Stimulated activated CD4-positive, alpha-beta T cell treated with anti-CD3 and anti-CD28 coated beads, TNF-alpha, amount 100 ng/mL, for 1 hour (primary cell): ENCODE measurements at places on chromosomes 11 and 22.

GRCh38 chr22:35316751-35317150 is 17.1 kb downstream of the TOM1 start:
- DNase-seq, result no peak

DNA sequence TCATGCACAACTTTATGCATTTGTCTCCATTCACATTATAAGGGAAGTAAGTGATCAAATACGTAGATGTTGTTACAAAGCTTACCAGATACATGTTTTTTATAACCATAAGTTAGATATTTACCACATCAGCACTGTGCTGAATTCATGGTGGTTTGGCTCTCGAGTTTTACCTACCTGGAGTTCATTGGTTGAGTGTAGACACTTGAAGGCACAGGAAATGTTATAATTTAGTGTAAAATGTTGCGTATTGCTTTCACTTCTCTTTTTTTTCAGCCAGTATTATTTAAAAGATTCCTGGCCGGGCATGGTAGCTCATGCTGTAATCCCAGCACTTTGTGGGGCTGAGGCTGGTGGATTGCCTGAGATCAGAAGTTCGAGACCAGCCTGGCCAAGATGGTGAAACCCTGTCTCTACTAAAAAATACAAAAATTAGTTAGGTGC is 53.1 kb upstream of the GRK2 start:
- DNase-seq, result no peak

GRCh38 chr11:1199241-1199750 is 23.6 kb upstream of the MUC5B start:
- no peak for DNase-seq

GRCh38 chr11:62770778-62771143 is 435 bp upstream of the TAF6L start:
- no peak for DNase-seq

- DNase-seq, result no peak
Observed at GRCh38 chr11:28900427-28900826, 792.2 kb downstream of the METTL15 start.
